Kasumi-1 (cell line): ENCODE measurements at places on chromosomes 1 and 21.
A peak's percentile ranks its signal among the peaks of the same experiment; 100 is the strongest.

DNA sequence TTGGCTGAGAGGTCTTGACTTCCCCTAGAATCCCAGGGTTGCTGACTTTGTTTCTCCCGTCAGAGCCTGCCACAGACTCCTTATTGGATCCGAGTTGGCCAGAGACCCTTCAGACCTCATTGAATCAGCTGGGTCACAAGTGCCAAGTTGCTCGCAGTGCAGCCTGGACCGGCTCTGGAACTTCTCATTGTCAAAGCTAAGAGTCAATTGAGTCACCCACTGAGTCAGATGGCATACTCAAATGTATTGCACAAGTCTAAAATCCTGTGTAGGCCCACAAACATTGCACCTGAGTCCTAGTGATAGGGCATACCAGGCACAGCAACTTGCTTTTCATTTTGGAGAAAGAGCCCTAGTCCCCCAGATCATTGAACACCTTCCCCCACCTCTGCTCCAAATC, 20.4 kb upstream of the SCAF4 start:
- DNase-seq: no peak

GRCh38 chr1:88463401-88463985, 220.6 kb upstream of the PKN2 start:
- no peak for DNase-seq

DNA sequence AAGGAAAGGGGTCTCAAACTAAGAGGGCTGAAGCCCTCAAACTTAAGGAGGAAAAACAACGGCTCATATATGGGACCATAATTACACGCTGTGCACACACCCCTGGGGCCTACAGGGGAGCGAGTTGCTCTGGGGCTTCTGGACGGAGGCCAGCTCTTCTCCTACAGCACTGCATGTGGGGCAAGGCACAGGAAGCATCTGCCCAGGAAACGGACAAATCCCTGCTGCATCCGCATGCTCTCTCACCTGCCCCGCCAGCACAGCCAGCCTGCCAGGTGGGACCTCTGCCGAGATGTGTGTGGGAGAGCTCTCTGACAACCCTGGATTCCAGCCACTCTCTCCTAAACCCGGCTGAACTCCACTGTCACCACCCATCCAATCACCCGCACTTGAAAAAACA, 54.1 kb downstream of the MRPL37 start:
- peak; percentile 89 for DNase-seq

DNA sequence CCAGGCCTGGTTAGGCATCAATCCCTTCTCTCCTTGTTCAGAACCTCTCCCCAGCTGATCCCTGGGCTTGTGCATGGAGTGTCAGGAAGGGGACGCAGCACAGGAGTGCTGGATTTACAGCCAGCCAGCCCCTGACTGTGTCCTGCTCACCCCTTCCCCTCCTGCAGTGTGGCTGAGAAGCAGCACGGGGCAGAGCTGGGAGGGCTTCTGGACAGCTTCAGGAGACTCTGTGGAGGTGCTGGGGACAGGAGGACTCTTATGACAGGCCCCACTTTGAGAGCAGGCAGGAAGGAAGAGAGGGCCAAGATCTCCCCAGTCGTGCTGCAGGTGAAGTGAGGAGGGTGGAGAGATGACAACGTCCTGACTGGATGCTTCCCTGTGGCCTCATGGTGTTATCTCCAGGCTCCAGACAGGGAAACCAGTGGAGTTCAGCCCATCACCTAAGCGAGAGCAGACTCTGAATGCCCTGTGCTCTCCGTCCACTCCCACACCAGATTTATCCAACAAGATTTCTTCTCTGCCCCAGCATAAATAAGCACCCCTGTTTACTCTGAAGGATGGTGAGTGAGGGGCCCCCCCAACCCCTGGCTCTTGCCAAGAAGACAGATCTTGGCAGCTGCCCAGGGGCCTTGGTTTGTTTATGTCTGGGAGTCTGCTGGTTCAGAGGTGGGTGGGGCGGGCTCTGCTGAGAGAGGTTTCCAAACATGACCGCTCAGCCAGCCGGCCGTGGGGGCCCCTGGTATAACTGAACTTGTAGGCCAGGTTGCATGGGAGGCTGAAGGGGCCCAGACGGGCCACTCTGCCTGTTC, 21.3 kb downstream of the TMCC2 start:
- no peak for DNase-seq

DNA sequence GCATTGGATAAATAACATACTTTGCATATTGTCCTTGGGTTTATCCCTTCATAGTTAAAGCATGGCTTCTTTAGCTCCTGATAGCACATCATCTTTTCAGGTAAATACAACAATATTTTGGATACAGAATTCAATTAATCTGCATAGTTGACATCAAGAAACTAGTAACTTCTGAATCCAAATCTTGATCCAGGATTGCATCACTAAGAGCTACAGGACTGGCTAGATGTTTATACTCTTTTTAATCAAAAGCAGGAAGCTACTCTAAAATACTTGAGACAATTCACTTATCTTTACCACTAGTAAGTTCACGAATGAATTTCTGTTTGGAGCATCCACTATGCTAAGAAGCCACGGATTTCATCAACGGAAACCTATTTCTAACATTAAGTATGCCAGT, 54.2 kb upstream of the SLC44A3 start:
- no peak for DNase-seq

GRCh38 chr1:175417316-175417715, 224.7 kb upstream of the KIAA0040 start:
- DNase-seq: no peak

- no peak for DNase-seq
Observed at GRCh38 chr1:163182330-163182949, 20.3 kb downstream of the RGS5 start.

DNA sequence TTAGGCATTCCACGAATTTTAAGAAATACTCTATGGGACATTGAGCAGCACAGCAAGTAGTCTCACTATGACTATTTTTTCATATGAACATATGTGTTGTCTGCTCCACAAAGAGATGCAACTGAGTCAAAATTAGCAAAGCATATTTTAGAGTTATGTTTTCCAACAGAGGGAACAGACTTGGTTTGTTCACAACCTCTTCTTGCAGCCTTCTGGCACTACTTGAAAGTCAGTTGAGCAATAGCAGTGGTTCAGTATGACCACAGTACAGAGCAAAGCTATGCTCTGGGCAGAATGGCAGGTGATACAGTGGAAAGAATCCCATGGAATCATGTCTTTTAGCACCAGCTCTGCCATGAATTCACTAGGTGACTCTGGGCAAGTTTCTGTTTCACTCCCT, 5.2 kb downstream of the CCN1 start:
- no peak for DNase-seq

GRCh38 chr1:167328816-167329483, 108.3 kb downstream of the POU2F1 start:
- DNase-seq: peak; percentile 82

- no peak for DNase-seq
Observed at GRCh38 chr21:38913120-38913892, 107.6 kb downstream of the ETS2 start.

GRCh38 chr1:225670356-225670755, 17.4 kb upstream of the ENAH start:
- no peak for DNase-seq

DNA sequence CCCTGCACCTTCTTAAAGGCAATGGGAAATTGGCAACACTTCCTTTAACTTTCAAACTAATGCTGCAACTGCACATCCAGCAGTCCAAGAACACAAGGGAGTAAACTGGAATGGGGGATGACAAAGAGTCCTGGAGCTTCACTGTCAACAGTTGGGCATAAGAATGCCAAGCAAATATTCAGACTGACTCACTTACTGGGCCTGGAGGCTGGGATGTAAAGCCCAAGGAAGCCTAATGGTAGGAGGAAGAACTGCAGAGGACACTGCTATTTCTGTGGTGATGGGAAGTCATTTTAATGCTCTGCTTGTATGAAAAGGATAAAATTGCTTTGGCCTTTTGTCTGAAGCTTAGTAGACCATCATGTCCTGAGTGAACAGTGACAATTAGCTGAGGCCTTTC, 15.7 kb upstream of the DMRTA2 start:
- DNase-seq: no peak

- peak; percentile 14 for DNase-seq
Observed at GRCh38 chr21:39003982-39004633, 179.1 kb downstream of the PSMG1 start.

DNA sequence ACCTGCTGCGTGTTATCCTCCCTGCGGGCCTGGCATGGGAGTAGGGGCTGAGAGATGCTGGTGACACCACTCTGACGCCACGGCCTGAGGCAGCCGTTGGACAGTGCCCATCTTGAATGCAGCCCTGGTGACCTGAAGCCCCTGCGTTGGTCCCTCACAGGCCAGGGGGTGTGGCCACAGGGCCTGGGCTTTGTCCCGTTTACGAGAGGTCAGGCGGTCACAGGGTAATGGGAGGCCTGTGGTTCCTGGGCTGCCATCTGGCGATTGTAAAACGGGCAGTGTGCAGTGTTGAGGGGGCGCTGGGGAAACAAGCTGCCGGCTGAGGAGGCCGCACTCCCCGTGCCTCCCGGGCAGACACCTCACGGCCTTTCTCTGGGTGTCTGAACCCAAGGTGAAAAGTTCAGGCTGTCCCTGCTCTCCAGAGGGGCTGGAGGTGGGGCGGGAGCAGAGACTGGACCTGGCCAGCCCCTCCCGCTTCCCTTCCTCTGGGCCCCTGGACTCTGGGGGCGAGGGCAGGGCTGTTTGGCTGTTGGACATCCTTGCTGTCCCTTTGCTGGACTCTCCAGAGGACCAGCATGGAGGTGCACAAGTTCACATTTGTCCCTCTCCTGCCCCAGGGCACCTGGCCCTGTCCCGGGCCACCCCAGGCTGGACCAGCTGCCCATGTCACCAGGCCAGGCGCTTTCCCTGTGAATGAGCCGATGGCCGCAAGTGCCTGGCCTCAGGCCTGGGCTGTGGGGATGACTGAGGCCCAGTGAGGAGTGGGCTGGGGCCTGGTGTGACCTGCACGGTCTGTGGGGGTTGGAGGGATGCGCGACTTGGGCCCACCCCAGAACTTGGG, 42.4 kb downstream of the SKI start:
- no peak for DNase-seq

GRCh38 chr1:912740-913301, 10.9 kb upstream of the SAMD11 start:
- DNase-seq: peak; percentile 86

DNA sequence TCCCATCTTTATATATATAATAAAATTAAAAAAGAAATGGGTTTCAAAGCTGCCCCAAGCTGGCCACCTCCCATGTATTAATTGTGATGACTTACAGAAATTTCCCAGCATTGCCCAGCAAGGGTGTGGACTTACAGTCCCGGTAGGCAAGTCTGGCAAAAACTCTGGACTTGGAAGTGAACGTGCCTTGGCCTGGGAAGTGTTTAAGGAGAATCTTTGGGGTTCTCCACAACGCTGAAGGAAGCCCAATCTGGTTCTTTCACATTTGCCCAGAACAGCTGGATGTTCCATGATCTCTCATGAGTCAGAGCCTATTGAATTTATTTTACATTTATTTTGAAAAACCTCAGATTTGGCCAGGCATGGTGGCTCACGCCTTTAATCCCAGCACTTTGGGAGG, 98.4 kb upstream of the SLC45A1 start:
- no peak for DNase-seq

GRCh38 chr1:220808345-220809186, 21.9 kb downstream of the MTARC1 start:
- DNase-seq: no peak

GRCh38 chr1:217734973-217735372, 103.8 kb downstream of the SPATA17 start:
- no peak for DNase-seq

GRCh38 chr1:2493218-2493617, 17.1 kb downstream of the PLCH2 start:
- no peak for DNase-seq
